ENCODE measurements at places on chromosomes 12 and 14.

DNA sequence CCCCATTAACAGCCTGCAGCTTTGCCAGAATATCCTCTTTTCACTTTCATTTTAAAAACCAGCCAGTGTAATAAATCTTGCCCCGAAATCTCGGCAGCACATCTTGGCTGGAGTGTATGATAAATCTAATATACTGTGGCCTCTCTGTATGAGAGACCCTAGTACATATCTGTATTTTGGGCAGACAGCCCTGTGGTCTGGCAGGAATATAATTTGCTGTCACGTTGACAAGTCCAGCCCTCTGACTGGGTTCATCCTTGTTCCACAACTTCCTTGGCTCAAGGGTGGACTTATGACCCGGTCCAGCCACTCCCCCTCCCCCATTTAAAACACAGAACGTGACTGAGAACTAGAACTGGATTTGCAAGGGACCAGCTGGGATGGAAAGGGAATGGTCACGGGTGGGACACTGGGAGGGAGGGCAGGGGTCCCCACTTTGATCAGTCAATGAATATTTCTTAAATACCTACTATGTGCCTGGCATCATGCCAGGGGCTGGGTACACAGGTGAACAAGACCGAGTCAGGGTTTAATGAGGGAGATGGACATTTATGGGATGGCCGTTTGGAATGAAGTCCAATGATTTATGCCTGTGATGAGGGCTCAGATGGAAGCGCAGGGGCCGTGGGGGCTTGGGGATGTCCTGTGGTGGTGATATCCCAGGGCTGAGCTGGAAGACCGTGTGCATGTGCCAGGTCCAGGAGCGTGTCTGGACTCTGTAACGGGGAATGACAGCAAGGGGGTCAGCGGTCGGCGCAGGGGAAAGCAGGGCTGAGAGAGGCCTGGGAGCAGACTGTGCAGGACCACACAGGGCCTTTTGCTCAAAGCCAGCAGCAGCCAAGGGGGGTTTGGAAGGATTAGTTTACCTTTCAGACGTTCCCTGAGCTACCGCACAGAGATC, 190.5 kb downstream of the PHETA1 start:
- no peak for DNase-seq

GRCh38 chr12:87678453-87678852, 350.7 kb downstream of the C12orf50 start:
- DNase-seq: no peak

GRCh38 chr12:977156-977555, 13.9 kb upstream of the ERC1 start:
- DNase-seq: no peak

- no peak for DNase-seq
Measured at GRCh38 chr14:103530390-103530789, 1.4 kb downstream of the TRMT61A start.

DNA sequence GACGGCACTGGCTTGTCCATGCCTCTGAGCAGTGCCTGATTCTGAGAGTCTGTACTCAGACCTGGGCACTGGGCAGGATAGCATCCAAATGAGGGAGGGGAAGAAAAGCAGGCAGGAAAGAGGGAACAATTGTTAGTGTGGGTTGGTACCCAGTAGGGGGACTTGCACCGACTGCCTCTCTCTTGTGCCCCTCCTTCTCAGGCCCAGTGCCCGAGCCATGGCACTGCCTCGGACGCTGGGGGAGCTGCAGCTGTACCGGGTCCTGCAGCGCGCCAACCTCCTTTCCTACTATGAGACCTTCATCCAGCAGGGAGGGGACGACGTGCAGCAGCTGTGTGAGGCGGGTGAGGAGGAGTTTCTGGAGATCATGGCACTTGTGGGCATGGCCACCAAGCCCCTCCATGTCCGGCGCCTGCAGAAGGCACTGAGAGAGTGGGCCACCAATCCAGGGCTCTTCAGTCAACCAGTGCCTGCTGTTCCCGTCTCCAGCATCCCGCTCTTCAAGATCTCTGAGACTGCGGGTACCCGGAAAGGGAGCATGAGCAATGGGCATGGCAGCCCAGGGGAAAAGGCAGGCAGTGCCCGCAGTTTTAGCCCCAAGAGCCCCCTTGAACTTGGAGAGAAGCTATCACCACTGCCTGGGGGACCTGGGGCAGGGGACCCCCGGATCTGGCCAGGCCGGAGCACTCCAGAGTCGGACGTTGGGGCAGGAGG, 2.2 kb downstream of the NAB2 start:
- no peak for DNase-seq

- DNase-seq: no peak
Measured at GRCh38 chr14:21486640-21487087, 9.7 kb downstream of the TOX4 start.

- peak; percentile 21 for DNase-seq
Measured at GRCh38 chr12:39145175-39145999, 240.0 kb upstream of the CPNE8 start.

DNA sequence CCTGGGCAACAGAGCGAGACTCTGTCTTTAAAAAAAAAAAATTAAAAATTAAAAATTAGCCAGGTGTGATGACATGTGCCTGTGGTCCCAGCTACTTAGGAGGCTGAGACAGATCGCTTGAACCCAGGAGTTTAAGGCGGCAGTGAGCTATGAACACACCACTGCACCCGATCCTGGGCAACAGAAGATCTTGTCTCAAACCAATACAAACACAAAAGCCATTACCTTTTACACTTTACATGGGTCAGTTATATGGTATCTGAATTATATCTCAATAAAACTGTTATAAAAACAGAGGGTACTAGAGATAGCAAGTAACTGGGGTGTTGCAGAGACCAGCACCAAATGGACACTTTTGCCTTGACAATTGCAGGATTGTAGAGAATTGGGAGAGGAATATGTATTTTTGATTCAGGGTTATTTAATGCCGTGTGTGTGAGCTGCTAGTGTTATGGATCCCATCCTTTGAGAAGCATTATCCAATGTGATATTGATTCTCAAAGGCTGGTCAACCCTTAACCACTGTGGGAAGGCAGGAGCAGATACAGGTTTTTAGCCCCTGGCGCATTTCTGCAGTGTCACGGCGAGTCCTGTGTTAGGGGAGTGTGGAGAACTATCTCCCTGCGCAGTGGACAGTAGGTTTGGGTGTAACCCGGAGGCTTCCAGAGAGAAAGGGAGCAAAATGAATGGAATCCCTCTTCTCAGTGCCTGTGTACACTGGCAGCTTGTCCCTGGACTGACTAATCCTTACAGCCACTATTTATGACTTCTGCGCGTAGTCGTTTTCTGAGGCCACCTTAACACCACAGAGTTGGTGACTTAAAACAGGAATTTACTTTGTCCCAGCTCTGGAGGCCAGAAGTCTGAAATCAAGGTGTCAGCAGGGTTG, 4.3 kb downstream of the PSMD9 start:
- no peak for DNase-seq

DNA sequence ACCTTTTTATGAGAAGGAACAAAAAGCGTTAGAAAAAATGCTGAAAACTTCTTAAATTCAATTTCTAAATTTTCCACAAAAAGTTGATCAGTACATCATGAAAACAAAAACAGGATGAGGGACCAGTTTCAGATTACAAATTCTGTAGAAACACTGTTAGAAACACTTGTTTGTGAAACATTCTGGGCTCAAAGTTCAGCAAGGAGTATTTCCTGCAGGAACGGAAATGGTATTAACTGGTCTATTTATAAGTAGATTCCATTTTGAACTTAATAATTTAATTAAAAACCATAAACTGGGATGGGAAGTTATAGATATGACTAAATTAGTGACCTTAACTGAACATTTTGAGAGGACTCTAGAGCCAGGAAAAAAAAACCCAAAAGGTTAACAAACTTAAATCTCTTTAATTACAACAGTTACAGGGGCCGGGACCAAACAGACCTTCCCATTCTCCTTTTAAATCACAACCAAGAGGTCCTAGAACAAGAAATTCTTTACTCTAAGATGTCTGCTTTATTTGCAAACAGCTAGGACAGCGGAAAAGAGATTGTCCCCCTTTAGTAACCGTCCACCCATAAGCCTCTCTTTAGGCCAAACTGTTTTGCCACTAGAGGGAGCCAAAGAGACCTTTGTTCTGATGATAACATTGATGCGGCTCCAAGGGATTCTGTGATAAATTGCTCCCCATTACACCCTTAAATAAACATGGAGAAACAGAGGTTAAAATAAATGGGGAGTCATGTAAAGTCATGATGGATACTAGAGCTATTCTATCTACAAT, 69.0 kb upstream of the RERGL start:
- no peak for DNase-seq

DNA sequence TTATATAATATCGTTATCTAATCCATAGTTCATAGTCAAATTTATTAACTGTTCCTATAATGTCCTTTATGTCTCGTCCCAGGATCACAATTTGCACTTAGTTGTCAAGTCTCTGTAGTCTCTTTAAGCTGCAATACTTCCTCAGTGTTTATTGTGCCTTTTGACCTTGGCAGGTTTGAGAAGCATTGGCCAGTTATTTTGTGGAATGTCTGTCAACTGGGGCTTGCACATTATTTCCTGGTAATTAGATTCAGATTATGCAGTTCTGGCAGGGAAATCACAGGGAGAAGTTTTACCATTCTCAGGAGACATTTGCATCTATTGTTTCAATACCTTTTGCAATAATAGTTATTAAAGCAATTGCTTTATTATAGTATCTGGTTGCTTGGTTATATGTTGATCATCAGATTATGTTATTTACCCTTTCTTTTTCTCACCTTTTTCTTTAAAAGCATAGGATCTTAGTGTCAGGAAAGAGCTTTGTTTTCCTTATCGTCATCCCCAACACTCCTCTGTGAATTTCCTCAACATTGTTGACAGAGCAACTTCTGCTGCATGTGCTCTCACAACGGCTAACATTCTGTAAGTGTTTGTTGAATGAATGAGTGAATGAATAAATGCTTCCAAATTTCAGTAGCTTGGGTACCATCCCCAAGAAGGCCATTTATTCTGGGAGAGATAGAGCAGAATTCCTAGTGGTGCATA, 3.7 kb upstream of the ART4 start:
- no peak for DNase-seq

- DNase-seq: no peak
Measured at GRCh38 chr12:27851311-27851710, 71.3 kb upstream of the MANSC4 start.

GRCh38 chr12:76220980-76221379, 127.2 kb downstream of the BBS10 start:
- DNase-seq: no peak

GRCh38 chr14:74297986-74298385, 4.7 kb downstream of the ABCD4 start:
- no peak for DNase-seq

DNA sequence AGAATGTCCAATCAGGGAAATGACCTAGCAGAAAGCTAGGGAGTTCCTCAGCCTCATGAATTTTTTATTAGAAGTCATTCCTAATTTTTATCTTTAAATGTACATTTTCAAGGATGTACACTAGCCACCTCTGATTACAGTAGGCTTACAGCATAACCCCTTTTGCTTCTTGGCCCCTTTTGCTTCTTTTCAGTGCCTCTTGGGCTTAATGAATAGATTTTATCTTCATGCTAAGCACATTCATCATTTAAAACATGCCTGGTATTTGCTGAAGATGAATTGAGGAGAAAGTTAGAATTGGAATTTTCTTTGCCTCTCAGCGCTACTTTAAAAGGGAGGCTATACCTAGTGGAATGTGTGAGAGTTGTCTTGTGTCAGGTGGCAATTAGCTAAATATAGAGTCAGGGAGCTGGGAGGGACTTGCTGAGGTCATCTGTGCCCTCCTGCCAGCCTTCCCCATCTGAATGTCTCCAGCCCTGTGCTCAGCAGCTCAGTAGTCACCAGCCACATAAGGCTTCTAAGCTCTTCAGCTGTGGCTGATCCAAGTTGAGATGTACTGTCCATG, 132.1 kb downstream of the SAMD4A start:
- no peak for DNase-seq

DNA sequence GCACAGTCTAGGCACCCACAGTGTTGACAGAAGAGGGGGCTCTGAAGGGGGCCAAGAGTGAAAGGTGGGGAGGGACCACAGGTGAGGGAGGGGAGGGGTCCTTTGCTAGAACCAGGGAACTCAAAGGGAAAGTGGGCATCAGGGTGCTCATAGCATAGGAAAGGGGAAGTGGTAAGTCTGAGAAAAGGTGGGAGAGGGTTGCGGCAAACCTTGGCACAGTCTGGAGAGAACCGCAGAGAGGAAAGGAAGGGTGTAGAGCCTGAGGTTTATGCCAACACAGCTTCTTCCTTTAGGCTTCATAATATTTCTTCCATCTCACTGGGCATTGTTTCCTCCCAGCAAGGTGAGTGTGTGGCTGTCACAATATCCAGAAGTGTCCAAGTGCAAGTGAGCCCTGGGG, 11.5 kb upstream of the PLEK2 start:
- no peak for DNase-seq

DNA sequence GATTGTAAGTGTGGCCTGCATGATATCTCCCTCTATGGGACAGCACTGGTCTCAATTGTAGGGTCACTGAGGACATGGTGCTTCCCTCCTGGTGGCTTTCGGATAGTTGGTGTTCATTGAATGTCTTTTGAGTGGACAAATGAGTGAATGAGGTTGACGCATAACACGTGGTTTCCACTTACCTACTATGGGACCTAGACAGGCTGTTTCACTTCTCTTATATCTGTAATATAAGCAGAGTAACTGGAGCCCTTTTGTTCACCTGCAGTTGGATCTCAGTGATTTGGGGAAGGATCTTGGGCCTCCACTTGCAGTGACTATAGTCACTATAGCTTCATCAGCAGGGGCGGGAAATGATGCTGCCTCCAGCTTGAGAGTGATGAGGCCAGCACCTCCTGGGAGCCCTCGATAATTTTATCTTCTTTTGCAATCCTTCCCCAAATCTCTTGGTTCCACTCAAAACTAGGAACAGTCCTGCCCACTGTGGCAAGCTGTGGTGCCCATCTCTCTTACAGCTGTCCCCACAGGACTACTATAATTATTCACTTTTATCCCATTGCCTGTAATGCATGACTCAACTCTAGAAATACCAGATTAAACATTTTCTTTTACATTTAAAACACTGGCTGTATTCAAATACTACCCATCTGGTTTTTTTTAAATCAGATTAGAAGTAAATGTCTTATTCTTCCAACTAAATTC, 242.9 kb downstream of the CHST11 start:
- no peak for DNase-seq

DNA sequence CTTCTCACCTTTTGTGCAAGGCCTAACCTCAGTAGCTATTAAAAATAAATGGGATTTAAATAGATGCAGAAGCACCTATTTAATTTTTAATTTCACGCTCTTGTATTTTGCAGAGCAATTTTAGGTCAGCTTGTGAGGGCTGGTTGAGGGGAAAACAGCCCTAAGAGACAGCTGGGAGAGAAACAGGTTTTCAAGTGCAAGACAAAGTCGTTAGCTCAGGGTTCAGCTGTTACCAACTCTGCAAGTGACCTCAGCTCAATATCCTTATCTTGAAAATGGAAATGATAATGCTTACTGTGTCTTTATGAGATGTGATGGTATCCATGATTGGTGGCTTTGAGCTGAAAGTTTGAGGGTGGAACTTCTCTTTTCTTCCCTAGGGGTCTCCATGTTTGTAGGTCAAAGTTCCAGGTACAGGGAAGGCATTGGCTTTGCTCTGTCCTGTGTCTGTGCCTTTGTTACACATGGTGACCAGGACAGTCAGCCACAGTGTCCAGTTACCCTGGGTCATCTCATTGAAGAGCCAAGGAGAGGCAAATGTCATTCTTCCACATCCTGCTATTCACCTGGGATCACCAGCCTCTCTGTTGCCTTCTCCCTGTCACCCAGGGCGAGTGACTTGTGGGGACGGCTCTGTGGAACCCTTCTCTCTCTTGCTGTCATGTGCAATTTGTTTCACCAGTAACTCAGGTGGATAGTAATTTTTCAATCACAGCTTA, 100.3 kb downstream of the SAMD4A start:
- DNase-seq: no peak

- no peak for DNase-seq
Measured at GRCh38 chr12:1640328-1641234, 11.6 kb downstream of the WNT5B start.

GRCh38 chr12:55932551-55932910, 1.6 kb downstream of the DGKA start:
- DNase-seq: peak; percentile 48
